ENCODE measurements at places on chromosomes 5 and 9.

GRCh38 chr9:106376689-106377088 lies 486.3 kb upstream of the ZNF462 start:
- no peak for DNase-seq

GRCh38 chr5:67610186-67610912 lies 413.8 kb upstream of the CD180 start:
- no peak for DNase-seq

DNA sequence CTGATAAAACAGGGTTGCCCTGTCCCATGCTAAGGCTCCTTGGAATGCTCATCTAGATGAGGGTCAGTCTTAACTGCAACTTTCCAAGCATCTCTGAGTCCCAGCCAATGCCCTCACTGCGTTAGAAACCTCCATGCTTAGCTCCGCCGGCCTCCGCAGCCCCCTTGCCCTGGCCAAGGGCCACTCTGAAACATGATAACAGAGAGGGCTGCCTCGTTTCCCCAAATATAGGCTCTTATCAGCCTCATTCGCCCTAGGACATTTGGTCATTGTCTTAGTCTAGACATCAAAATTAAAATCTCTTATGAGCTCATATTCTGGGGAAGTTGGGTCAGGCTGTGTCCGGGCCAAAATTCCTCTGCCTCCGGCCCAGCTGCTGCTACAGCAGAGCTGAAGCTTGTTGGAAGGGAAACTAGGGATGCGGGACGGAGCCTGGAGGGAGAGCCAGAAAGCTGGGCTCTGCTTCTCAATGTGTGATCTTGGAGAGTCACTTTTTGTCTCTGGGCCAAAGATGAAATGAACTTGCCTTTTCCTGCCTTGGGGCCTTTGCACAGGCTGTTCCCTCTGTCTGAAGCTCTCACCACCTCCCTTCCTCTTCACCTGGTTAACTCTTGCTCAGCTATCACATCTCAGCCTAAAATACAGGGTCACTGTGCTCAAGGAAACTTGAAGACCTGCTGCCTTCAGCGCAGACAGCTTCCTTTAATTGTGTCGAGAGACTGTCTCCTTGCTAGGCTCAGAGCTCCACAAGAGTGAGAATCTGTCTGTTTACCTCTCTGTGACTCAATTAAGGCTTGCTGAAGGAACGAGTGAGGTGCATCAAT lies 191.3 kb downstream of the RGS3 start:
- no peak for DNase-seq

DNA sequence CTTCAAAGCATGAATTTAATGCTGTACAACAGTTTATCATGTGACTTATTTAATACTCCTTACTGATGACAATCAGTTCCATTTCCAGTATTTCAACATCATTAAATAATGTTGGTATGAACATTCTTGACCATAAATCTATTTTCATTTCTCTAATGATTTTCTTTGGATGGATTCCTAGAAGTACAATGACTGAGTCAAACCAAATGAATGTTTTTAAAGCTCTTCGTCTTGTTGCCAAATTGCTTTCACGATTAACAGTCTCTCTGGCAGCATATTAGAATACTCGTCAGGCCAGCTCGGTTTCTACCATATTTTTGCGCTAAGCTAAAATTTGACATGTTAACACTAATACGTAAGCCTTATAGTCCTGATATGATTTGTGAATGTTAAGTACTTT lies 197.0 kb downstream of the TRPM3 start:
- no peak for DNase-seq

DNA sequence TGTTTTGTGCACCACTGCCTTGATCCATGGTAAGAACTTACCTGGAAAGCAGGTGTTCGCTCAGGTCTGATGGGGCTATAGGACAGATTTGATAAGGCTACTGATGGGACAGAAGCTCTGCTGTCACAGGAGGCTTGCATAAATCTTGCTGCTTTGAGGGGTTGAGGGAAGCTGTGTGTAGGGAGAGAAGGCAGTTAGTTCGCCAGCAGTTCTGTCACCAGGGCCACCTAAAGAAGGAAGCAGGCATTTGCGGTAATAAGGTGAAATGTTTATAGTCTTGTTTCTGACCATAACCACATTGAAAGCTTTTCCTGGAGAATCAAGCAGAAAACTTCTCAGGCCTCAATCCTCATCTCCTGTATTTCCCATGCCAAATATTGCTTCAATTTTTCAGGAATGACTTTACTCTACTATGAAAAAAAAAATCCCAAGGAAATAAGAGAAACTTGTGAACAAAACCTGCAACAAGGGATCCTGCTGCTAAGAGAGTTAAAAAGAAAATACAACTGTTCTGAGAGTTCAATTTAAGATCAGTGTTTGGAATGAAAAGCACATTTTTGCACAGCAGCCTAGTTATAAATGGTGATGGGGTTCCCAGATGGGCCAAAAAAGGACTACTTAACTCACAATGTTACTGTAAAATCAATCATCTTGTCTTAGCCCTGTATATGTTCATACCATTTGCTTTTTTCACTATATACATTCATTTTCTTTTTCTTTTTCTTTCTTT lies 122.0 kb upstream of the RANBP3L start:
- no peak for DNase-seq

DNA sequence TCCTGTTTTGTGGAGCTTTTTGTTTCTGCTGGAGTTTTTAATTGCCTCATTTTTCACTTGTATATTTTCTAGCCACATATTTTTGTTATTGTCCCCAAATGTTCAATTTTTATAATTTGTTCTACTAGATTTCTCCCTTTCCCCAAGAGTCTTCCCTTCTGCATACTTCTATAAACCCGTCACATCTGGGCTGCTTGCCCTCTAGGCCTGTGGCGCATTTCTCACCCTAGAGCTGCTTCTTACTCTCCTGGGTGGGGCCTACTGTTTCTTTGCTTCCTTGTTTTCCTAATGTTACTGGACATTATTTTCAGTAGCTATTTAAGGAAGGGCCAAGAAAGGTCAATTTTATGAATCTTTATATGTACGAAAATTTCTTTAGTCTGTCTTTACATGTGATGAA lies 51.5 kb downstream of the NXNL2 start:
- no peak for DNase-seq

DNA sequence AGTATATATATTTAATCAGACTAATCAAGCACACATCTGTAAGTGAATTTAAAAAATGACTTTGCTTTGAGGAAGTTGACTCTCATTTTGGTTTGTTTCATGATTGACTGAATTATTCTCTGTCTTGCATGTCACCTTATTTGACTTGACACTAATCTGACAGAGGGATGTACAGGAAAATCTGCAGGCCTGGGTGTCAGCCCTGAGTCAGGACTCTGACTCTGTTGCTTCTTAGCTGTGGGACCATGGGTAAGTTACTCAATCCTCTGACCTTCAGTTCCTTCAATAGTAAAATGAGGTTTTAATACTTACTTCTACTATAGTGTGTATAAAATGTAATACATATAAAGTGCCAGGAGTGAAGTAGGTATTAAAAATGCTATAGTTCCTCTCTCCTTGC lies 415.9 kb downstream of the ARHGEF28 start:
- DNase-seq, result no peak

DNA sequence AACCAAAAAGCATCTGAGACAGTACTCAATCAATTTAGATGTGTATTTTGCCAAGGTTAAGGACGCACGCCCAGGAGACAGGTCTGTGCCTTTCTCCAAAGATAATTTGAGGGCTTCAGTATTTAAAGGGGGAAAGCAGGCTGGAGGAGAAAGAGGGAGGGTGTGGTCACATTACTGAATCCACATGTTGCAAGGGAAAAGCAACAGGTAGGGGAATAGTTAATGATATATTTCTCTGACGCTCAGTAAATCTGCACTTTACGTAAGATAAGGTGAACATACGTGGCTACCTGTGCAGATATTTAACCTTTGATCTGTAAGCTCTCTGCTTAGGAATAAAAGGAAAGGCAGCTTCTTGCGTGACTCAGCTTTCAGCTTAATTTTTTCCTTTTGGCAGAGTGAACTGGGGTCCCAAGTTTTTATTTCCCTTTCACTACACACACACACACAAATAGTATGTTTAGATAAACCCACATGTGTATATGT lies 443.4 kb downstream of the NTRK2 start:
- DNase-seq, result no peak

All from stimulated activated CD8-positive, alpha-beta memory T cell treated with anti-CD3 and anti-CD28 coated beads, Interleukin-2, amount 100 ng/mL, for 1 hour (primary cell).